Endothelial cell of umbilical vein (primary cell): ENCODE measurements at places on chromosomes 1 and 21.

- DNase-seq = no peak
Observed at GRCh38 chr1:81115422-81115821, 685.3 kb upstream of the ADGRL2 start.

DNA sequence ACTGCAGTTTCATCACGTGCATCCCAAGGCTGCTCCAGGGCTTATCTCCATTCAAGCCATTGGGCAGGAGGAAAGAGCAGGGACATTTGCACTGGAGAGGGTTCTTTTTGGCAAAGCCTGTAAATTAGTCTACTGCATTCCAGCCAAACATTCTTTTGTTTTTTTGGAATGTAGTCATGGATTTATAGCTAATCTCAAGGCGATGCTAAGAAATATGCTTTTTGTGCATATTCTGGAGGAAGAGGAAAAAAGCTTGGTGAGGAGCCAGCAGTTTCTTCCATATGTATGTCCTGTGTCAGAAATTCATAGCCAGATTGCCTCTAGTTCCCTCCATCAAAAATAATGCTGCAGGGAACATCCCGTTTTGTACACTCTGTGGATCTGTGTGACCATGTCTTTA is 221.4 kb downstream of the BACH1 start:
- DNase-seq = no peak

- DNase-seq = no peak
Observed at GRCh38 chr1:102252731-102253505, 256.2 kb upstream of the OLFM3 start.

DNA sequence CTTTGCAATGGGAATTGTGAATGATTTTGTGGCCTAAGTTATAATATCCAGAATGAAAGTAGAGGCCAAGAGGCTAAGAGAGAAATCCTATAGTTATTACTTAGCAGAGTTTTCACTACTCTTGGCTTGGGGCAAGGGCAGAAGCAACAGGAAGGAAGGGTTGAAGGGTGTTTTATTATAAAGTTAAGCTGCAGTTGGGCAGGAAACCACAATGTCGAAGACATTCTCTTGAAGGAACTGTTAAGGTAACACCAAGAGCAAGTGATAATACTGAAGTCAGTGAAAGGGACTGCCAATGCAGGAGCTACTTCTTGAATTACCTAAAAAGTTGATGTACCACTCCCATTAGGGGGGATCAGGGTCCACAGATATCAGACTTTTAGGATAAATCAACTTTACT is 8.3 kb downstream of the XCL2 start:
- DNase-seq = no peak

DNA sequence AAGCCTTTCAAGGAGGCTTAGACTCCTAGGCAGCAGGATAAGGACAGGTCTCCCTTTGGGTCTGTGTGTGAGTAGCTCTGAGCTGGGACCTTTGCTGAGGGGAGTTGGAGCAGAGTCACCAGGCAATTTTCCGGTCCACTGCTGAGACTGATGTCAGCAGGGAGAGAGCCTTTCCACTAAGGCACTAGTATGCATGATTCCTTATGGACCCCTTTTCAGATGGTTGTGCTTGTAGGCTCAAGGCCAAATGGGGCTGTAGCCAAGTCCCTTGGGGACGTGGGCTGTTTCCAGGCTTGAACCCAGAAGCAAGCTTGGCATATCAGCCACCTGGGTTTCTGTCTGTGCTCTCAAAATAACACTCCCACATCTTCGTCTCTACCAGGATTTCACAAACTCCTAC is 73.0 kb downstream of the CCDC18 start:
- DNase-seq = no peak

GRCh38 chr1:223217781-223218180 is 74.7 kb upstream of the TLR5 start:
- DNase-seq = no peak

DNA sequence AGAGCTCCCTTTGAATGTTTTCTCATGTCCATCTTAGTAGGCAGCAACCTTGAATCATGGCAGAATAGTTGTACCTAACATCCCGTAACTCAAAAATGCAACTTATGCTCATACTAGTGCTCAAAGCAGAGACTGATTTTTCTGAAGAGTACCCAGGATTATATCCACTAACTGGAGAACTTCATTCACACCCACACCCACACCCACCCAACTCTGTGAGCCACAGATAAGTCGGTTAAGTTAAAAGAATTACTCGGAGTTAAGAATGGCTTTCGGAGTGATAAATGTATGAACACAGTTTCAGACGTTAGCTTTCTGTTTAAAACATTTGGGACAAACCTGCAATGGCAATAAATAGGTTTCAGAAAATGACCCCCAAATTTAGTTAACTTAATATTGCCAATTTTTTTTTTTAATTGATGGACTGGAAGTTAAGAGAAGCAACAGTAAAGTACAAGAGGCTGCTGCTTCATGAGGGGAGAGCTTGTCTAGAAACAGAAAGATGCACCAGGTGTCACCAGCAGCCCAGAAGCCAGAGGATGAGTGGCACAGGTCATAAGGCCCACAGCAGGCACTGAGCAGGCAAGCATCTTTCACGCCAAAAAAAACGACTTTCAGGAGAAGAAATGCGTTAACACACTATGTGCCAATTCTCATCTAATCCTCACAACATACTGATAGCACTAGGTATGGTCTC is 48.4 kb upstream of the C1orf198 start:
- DNase-seq = no peak

DNA sequence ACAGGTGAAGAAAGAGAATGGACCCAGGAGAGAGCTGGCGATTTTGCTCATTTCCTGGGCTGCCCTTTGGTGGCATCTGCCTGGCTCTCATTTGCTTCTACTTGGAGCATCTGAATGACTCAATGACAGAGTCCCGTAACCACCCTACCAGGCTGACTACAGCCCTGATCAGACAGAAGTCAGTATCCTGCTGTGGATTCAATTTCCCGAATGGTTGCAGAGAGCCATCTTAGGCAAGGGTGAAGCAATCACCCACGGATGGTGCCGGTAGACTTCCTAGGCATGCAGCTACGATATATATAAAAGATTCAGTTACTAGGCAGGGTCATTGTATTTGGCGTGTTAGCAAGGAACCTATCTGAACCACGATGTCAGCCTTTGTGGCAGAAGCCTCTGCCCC is 10.2 kb downstream of the AJAP1 start:
- no peak for DNase-seq

GRCh38 chr1:234230414-234230862 is 142.8 kb upstream of the COA6 start:
- DNase-seq = no peak

DNA sequence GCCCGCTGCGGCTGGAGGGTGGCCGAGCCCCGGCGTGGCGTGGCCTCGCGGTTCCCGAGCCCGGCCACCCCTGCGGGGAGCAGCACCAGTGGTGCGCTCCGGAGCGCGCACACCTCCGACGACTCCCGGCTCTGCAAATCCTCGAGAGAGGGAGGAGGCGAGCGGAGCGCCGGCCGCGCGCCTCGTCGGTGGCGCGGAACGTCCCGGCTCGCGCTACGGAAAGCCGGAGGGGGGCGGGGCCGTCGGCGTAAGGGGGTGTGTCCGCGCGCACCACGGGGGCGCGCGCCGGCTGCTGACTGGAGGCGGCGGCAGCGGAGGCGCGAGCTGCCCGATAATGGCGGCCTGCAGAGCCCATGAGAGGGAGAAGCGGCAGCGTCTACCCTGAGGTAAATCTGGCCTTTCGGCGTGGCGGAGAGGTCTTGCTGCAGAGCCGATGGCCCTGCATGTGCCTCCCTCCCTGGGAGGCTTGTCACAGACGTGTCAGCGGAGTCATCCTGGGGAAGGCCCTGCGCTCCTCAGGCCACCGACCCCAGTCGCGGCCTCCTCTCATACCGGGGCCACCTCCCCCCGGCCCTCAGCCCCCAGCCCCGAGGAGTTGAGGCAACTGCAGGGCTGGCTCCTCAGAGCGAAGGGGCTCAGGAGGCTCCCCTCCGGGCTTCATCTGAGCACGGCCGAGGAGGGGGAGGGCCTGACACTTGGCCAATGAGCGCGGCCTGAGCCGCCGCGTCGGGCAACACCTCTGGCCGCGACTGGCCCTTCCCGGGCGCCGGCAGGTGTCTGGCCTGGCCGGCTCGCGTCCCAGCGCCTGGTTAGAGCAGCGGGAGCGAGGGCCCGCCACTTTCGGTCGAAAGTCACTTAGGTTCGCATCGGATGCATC is at the start of gene PDIK1L:
PDIK1L (plus strand) TSS at position 295 of the 877 bp plus-strand sequence. CDS start 2,485 bp downstream, outside the sequence.
- peak; percentile 96 for DNase-seq

GRCh38 chr1:159177272-159177907 is 6.0 kb downstream of the CADM3 start:
- peak; percentile 81 for DNase-seq

GRCh38 chr21:44984428-44984791 is 44.6 kb downstream of the SLX9 start:
- DNase-seq = no peak
